Coronary artery (tissue), 2 donors: ENCODE measurements at places on chromosomes 7 and 10.

DNA sequence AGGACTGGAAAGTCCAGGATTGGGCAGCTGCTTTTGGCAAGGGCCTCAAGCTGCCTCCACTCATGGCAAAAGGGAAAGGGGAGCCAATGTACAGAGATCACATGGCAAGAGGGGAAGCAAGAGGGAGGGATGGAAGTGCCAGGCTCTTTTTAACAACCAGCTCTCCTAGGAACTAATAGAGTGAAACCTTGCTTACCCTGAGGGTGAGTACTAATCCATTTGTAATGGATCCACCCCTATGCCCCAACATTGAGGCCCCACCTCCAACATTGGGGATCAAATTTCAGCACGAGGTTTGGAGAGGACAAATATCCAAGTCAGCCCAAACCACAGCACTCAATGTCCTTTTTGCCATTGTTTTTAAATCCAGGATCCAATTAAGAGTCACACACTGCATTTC lies 12.5 kb downstream of the HABP2 start:
- no peak for DNase-seq

- DNase-seq = no peak
These were observed 76.2 kb downstream of the CYP51A1 start for GRCh38 chr7:92058040-92058439.

GRCh38 chr7:149877890-149878522 lies 4.2 kb downstream of the ATP6V0E2 start:
- DNase-seq = peak; percentile 65

DNA sequence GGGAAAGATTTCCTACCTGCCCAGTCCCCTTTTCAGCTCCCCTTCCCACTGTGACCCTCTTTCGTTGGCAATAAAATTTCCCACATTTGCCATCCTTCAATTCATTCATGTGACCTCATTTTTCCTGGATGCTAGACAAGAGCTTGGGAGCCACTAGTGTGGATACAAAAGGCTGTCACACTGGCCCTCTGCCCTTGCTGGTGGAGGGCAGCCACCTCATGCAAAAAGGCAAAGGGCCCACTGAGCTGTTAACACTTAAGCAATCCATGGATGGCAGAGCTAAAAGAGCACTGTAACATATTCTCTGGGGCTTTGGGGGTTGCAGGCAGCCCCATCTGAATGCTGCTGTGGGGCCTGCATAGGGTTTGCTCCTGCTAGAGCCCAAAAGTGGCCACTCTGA lies 315.1 kb downstream of the NEBL start:
- DNase-seq = no peak

GRCh38 chr7:127938588-127938987 lies 92.6 kb downstream of the LRRC4 start:
- DNase-seq = no peak

- peak; percentile 72 for DNase-seq
These were observed 7.9 kb downstream of the GPRIN2 start for GRCh38 chr10:46548498-46549090.

DNA sequence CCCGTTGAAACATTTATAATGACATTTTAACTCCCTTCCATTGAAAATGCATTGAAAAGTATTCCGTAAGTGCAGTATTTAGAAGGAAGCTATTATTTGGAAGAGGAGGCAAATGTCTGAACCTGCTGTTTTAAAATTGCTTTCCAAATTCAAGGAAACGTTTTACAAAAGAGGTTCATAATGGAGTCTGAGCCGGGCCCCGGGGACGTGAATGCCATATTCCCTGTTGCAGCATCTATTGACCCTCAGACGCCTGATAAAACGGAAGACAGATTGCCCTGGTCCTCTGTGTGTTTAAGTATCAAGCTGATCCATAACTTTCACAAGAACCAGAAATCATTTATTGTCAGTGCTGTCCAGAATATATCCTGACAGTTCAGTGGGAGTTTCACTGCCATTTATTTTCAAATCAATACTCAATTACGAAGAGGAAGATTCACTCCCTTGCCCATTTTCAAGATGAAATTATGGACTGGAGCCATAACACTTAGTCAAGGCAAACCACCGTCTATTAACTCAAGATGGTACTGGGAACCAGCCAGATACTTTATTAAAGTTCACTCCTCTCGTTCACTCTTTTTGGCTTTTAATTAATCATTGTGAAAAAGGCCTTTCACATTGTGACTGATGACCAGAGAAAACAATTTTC lies 435.7 kb upstream of the PFKP start:
- no peak for DNase-seq

DNA sequence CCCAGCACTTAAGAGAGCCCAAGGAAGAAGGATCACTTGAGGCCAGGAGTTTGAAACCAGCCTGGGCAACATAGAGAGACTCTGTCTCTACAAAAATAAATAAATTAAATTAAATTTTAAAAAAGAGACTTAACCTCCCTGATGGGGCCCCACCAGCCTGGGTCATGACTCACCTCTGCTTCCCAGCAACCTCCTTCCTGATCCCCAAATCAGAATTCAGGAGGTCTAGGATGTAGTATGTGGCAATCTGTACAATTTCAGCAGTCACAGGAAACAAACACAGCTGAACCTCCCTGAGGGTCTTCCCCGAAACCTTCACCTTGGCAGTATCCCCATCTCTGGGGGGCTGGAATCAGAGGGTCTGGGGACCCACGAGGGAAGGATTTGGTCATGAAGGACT lies 9.7 kb upstream of the PPP1R35 start:
- DNase-seq = no peak

DNA sequence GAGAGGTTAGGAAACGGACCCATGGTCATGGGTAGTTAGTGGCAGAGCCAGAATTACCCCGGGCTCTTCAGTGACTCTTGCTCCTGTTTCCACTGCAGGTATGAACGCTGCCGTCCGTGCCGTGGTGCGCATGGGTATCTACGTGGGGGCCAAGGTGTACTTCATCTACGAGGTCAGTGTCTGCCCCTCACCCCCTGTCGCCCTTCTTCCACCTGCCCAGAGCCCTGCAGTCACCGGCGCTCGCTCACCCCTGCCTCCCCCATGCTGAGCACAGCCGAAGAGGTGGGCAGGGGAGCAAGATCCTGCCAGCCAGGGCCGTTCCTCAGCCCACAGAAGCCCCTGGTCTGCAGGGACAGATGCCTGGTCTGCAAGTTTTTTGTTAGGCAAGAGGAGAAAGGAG lies 14.9 kb downstream of the PFKP start:
- DNase-seq = no peak

DNA sequence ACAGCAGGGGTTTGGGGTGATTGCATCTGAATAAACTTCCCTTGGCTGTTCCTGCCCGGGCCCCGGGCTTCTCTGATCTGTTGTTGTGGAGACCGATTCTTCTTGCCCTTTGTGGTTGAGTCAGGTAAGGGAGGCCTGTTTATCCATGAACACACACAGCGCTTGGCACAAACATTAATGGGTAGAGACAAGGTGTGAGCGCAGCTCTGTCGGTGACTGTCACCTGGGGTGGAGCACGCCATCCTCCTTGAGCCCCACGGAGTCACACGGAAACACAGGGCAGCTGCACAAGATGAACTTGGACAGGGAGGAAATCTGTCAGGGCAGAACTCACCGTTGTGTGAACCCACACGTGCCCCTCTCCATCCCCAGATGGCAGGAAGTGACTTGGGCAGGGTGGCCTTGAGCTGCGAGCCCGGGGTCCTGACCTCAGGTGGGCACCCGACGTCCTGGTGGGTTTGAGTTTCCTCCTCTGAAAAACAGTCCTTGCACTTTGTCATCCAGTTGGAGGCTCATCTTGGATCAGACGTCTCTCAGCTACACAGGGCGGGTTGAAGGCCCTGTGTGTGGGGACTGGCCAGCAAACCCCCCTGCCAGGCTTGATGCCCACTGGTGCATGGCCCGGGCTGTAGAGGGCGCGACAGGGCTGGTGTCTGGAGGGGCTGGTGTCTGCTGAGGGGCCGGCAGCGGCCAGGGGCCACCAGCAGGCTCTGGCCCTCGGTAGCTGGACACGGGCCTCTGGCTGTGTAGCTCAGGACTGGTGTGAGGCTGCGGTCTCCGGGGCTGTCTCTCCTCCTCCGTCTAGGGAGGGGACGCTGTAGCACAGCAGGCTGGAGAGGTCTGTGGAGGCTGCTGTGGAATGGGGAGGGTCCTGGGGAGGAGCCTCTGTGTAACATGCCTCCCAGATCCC lies 24.2 kb upstream of the SHH start:
- no peak for DNase-seq
